ENCODE measurements at places on chromosomes 11 and 22.

DNA sequence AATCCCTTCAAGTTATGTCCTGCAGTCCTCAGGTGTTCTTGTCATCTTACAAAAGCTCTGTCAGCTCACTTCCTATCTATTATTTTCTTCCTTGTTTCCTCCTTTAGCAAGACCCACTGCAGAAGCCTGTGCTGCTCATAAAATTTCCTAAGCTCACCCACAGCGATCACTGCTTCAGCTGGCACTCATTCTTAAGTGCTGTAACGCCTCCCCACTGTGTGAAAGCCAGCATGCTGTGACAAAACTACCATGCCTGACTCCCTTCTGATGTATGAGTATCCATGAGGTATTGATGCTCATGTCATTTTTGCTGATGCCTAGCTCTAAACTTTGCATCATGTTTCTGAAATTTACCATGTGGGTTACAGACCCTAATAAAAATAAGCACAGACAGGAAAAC lies 41.5 kb upstream of the CNTN5 start:
- no peak for DNase-seq

DNA sequence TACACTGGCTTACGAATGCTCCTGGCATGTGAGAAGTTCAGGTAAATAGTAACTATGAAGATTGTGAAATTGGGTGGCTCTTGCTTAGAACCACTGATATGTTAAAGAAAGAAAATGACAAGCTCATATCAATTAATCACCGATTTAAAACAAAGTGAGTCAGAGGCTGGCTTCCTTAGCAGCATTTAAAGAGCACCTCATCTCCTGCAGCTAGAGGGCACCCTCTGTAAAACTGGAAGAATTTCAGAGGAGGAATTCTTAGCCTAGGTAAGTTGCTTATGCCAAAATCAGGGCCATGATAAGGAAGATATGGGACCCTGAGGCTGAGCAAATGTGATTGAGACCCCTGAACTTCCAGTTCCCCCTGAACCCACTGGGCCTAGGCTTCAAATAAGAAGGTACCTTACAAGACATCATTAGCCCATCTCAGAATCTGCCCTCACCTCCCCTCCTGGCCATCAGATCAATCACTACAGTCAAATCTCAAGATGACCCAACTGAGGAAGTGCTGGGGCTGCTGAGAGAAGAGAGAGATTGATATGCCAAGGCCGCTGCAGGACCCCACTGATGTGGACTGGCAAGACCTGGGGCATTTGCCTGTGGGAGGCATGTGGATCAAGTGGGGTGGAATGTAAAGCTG lies 8.6 kb upstream of the CD3E start:
- no peak for DNase-seq

GRCh38 chr11:58629857-58630256 lies 7.4 kb downstream of the CNTF start:
- no peak for DNase-seq

DNA sequence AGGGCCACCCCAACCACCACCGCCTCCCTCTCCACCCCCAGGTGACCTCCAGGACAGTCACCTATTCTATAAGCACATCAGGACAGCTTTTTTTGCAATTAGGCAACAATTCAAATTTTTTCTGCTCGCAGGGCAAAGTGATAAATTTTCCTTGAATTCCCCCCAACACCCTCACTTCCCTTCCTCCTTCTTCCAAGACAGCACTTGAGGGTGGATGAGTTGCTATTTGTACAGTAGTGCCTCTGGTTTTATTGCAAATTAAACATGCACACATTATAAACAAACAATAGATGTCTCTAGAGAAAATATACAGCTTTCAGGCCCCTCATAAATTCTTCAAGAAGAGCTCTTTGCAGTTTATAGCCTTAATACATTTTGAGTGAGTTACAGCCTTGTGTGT lies 80.9 kb upstream of the USP47 start:
- no peak for DNase-seq

DNA sequence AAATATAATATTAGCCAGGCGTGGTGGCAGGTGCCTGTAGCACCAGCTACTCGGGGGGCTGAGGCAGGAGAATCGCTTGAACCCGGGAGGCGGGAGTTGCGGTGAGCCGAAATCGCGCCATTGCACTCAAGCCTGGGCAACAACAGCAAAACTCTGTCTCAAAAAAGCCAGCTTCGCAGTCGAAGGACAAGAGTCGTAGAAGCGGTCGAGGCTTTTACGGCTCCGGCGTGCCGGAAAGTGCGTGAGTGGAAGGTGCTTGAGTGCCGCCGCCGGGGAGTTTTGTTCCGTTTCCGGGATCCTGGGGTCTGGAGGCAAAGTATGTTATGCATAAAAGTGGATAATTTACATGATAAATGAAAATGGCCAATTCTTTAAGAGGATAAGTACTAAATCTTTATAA lies 43.6 kb downstream of the SYN3 start:
- DNase-seq, result no peak

DNA sequence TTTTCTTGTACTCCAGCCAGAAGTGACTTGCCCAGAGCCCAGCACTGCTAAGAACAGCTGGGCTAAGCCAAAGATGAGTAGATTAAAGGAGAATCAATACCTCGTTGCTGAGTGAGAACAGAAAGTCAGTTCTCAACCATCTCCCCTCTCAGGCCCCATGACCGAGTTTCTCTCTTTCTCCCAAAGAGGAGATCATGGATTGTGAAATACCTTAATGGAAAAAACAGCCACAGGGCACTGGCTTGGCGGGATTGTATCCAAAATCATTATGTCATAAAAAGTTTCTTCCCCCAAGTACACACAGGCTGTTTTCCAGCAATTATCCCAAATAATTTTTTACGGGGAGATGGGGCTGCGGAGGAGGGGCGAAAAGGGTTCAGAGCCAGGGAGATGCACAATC lies 111.8 kb upstream of the TMEM45B start:
- no peak for DNase-seq

DNA sequence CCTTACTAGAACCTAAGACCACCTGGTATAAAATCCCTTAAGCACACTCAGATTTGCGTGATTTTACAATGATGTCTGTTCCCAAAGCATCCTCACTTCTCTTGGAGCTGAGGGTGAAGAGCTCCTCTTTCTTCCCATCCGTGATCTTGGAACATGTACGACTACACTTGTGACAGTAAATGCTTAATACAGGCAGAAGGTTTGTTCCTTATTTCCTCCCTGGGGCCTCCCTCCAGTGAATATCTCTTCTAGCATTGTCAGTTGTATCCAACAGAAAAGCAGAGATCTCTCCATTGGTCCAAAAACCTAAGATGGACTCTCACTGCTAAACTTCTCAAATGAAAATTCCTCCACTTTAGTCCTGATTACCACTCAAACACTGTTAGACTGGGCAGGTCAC lies 103.6 kb upstream of the VPREB1 start:
- DNase-seq, result no peak

- no peak for DNase-seq
Observed at GRCh38 chr22:30296833-30297232, 7.5 kb upstream of the CASTOR1 start.

GRCh38 chr11:98194611-98195010 lies 826.1 kb upstream of the CNTN5 start:
- no peak for DNase-seq

DNA sequence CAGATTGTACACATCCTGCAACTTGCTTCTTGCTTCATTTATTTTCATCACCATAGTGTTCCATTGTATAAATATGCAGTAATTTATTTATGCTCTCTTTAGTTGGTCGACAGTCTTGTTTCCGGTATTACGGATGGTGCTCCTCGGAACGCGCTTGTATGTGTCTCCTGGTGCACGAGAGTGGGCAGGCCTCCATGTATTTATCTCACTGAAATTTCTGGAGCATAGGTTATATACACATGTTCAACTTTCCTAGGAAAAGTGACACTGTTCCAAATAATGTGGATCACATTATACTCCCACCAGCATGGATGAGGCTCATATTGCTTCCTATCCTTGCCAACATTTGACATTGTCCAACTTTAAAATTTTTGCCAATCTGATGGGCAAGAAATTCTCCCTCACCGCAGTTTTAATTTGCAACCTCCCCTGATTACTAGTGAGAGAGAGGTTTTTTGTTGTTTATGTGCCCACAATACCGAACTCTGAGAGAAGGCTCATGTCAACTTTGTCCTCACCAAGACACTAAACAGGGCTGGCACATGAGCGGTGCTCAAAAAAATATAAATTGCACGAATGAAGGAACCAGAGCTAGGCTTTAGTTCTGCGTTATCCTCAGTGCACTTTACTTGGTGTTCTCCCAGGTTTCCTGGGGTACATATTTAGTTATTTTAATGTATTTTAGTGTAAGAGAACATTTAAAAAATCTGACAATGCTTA lies 3.8 kb downstream of the CSNK2A3 start:
- DNase-seq, result no peak

GRCh38 chr11:32792948-32793475 lies 1.4 kb downstream of the CCDC73 start:
- peak; percentile 51 for DNase-seq

DNA sequence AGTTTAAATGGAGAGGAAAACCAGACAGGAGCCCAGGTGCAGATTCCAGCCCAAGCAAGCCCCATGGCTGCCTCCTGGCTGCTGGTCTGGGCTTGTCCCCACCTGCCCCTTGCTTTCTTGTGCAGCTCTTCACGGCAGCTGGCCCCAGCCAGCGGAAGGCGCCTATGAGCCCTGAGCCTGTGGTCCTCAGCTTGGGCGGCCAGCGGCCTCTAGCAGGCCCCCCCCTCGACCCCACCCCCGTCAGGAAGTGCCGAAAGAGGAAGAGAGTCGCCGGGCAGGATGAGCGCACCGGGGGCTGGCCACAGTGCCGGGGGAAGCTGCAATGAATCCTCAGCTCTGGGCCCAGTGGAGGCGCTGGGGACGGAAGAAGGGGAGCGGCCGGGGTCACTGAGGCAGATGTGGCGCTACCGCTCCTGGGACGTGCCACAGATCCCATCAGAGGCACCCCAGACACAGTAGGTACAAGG lies 2.1 kb upstream of the DGKZ start:
- DNase-seq, result no peak

- DNase-seq, result no peak
Observed at GRCh38 chr11:126339863-126340434, 15.5 kb upstream of the ST3GAL4 start.

GRCh38 chr11:129331217-129331616 lies 44.4 kb upstream of the BARX2 start:
- DNase-seq, result no peak

DNA sequence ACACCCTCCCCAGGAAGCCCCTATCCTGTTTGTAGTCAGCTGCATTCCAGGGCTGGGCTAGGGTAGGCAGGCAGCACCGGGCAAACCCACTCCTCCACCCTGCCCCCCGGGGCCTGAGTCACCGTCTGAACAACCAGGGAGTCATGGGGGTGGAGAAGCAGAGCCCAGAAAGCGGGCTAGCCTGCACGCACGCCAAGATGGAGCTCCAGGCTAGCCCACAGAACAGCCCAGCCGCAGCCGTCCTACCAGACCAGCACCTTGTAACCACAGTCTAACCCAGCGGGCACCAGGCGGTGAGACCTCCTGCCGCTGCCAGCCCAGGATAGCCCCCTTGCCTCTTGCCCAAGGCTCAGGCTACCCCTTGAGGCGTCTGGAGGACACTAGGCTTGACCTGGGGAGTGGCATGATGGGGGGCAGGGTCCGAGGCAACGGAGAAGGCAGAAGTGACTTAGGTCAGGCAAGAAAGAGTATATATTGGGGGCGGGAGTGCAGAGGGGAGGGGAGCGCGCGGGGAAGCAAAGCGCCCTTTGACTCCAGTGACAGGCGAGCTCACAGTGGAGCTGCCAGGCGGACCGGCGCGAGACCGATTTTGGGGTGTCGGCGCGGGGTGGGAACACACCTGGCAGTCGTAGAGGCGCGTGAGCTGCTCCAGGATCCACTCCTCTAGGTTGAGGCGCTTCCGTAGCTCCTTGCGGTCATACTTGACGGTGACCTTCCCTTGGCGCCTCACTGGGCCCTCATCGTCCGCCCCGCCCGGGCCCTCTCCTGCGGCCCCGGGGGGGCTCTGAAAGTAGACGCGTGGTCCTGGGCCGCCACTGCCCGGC lies 734 bp downstream of the PPP1R14B start:
- DNase-seq, result peak; percentile 64

DNA sequence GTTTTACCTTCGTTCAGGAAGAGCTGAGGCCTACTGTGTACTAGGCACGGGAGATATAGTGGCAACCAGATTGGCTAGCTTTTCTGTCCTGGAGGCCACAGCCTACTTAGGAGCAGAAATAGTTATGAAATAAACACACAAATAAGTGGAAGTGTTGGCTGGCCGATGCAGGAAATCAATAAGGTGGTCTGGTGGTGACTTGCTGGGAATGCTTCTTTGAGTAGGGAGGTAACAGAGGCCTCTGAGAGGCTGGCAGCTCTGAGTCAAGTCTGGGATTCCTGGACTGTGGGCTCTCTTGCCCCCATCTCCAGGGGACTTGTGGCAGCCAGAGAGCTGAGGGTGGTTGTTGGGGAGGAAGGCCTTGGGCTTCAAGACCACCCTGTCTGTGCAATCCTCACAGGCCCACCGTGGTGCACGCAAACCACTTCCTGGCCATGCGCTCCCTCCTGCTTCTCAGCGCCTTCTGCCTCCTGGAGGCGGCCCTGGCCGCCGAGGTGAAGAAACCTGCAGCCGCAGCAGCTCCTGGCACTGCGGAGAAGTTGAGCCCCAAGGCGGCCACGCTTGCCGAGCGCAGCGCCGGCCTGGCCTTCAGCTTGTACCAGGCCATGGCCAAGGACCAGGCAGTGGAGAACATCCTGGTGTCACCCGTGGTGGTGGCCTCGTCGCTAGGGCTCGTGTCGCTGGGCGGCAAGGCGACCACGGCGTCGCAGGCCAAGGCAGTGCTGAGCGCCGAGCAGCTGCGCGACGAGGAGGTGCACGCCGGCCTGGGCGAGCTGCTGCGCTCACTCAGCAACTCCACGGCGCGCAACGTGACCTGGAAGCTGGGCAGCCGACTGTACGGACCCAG lies 4.1 kb downstream of the SERPINH1 start:
- DNase-seq, result no peak

DNA sequence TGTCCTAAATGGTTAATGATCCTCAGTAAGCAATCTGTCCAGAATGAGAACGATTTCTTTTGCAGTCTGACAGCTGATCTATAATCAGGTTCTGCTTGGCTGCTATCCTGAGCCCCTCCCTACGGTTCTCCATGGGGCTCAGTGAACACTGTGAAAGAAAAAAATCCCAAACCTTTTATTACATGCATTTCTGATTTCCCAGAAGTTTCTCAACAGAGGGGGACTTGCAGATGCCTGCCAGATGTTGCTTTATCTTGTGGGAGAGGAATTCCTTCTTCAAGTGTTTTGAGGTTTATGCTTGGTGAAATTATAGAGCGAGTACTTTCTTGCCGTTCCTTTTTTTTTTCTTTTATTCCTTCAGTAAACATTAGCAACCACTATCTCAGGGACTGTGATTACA lies 531.9 kb upstream of the ISX start:
- no peak for DNase-seq

DNA sequence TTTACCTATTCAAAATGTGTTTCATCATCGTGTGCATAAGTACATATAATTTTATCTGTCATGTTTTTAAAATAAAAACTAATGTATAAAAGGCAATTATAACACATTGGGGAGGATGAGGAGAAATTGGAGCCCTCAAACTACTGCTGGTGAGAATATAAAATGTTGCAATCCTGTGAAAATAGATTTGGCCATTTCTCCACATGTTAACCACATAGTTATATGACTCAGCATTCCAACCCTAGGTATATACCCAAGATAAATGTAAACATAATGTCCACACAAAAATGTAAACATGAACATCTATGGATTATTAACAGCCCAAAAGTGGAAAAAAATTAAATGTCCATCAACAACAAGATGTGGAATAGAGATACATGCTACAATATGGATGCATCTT lies 928.0 kb upstream of the FAT3 start:
- DNase-seq, result no peak

GRCh38 chr11:36411202-36411640 lies 98.9 kb downstream of the TRAF6 start:
- no peak for DNase-seq
